Dermis microvascular lymphatic vessel endothelial cell (primary cell): ENCODE measurements at places on chromosomes 2 and 18.

- DNase-seq, result no peak
Observed at GRCh38 chr2:234240917-234241316, 190.4 kb downstream of the SPP2 start.

- DNase-seq, result no peak
Observed at GRCh38 chr2:199468561-199469513, 11.1 kb upstream of the SATB2 start.

- DNase-seq, result peak; percentile 35
Observed at GRCh38 chr2:231411831-231412617, 16.5 kb downstream of the B3GNT7 start.

- no peak for DNase-seq
Observed at GRCh38 chr2:162490761-162491470, 147.0 kb downstream of the GCA start.

- DNase-seq, result no peak
Observed at GRCh38 chr18:39485696-39486095, 1920.1 kb upstream of the CELF4 start.

GRCh38 chr18:76554547-76555222 is 59.6 kb upstream of the ZNF516 start:
- DNase-seq, result no peak

- DNase-seq, result peak; percentile 18
Observed at GRCh38 chr2:117523267-117523666, 291.2 kb upstream of the DDX18 start.

DNA sequence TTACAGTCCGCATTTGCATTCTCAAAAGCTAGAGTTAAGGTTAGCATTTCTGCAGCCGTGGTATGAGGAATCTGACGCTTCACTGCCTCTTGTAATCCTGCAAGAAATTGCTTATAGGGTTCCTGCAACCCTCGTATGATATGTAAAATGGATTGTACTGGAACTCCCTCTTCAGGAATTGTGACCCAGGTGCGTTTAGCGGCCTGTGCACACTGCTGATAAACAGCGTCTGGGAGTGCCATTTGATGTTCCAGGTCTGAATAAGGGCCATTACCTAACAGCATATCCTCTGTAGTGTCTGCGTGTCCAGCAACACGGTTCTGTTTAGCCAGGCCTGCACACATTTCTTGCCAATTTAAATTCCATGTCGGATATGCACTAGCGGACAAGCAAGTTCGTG is 42.5 kb downstream of the CXCR4 start:
- no peak for DNase-seq

GRCh38 chr2:16813593-16813992 is 148.0 kb upstream of the CYRIA start:
- no peak for DNase-seq

DNA sequence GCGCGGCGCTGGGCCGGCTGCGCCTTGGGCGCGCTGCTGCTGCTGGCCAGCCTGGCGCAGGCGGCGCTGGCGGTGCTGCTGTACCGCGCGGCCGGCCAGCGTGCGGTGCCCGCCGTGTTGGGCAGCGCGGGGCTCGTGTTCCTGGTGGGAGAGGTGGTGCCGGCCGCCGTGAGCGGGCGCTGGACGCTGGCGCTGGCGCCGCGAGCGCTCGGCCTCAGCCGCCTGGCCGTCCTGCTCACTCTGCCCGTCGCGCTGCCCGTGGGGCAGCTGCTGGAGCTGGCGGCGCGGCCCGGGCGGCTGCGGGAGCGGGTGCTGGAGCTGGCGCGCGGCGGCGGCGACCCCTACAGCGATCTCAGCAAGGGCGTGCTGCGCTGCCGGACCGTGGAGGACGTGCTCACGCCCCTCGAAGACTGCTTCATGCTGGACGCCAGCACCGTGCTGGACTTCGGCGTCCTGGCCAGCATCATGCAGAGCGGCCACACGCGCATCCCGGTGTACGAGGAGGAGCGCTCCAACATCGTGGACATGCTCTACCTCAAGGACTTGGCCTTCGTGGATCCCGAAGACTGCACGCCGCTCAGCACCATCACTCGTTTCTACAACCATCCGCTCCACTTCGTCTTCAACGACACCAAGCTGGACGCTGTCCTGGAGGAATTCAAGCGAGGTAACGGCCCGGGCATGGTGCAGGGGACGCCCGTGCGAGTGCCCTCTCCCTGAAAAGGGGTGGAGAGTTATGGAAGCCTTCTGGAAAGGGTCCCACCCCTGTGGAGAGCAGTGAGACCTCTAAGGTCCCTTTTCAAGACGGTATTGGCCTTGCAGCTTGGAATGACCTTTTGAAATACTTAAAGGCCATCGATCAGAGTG is 1.0 kb downstream of the CNNM3 start:
- peak; percentile 39 for DNase-seq

DNA sequence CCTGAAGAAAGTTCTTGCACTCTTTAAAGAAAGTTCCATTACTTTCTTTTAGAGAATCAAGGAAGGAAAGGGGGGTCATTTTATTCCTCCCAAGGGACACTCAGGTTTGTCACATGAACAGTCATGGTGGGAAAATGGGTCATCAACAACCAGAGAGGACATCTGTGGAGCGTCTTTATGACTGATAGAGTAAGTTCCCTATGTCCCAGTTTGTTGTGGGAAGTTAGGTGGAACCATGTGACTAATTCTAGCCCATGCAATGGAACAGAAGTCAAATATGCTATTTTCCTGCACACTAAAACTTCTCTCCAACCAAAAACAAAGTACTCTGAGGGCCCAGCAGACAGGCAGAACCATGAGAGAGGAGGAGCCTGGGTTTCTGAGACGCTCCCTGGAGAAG is 165.6 kb upstream of the SERTAD2 start:
- no peak for DNase-seq

- DNase-seq, result no peak
Observed at GRCh38 chr18:63440881-63441280, 18.6 kb upstream of the VPS4B start.

DNA sequence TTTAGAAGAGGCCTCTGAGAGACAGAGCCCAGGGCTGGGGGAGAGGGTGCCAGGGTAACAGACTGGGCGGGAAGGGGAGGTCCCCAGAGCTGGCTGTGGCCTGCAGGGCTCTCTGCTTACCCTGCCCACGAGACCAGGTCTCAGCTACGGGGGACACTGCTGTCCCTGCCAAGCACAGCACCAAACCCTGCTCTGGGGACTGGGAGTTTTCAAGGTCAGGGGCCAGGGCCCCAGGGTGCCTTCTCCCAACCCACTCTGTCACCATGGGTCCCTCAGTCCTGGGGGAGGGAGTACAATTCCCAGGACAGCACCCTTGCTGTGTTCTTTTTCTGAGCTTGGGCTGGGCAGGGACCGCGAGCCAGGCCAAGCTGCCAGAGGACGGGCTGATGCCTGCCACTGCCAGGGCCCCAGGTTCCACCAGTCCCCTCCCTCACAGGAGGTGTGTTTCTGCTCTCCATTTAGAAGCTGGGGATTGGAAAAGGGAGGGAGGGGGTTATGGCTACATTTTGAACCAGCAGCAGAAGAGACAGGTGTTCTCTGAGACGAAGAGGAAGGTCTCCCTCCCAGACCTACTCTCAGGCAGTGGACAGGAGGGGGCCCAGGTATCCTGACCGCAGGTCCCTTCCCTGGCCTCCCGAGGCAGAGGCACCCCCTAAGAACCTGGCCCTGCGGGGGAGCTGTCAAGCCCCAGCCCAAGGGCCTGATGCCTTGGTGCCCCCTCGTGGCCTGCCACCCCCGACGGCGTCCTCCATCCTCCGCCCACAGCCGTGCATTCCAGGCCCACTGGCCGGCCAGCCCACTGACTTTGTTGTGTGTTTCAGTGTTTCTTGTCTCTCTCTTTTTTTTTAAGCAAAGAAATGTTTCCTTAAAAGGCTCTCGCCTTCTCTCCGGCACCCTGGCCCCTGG is 80.4 kb downstream of the TNS1 start:
- DNase-seq, result no peak

DNA sequence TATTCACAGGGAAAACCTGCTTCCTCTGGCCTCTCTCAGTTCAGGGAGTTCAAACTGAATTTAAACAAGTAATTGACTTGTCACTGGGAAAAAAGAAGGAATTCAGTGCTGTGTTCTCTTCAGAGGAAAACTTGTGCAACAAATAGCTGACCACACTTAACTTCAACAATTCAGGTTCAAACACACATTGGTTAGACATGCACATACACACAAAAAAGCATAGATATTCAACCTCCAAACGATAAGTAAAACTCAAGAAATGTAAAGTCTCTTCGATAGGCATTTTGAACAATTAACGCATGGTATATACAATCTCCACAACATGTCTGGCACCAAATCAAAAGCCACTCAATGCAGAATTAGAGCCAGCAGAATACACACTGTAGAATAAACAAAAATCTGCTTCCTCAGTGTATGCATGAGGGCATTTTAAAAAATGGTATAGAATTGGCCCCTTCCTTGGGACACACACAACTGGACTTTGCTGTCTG is 269.0 kb downstream of the TCF4 start:
- DNase-seq, result peak; percentile 71

- peak; percentile 27 for DNase-seq
Observed at GRCh38 chr2:236743039-236743920, 173.7 kb downstream of the ACKR3 start.

- DNase-seq, result no peak
Observed at GRCh38 chr18:10564975-10565773, 39.3 kb downstream of the NAPG start.

DNA sequence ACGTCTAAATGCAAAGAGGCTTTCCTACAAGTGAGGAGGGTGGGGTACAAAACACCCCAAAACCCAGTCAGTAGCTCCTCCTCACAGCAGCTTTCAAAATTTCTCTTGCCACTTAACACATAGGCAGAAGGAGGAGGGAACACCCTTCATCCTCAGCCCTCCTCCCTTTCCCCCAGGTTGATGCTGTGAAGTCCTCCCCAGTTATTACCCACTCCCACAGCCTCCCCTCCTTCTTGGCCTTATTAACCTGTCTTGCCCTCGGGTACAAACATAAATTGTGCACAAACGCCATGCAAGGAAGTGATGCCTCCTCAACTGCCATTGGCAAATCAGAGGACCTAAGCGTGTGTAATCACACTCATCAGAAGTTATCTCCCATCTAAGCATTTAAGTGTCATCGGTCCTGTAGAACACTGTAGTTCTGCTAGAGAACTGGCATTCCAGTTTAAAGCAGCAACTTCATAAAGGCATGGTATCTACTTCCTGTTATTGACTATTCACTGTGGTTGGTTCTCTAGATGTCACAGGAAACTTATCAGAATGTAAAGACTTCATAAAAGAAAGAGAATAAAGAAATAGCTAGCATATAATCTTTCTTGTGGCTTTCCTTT is at the start of gene DSC1:
DSC1 (minus strand) TSS at position 32 of the 611 bp plus-strand sequence. CDS start 262 bp downstream, outside the sequence.
- no peak for DNase-seq

DNA sequence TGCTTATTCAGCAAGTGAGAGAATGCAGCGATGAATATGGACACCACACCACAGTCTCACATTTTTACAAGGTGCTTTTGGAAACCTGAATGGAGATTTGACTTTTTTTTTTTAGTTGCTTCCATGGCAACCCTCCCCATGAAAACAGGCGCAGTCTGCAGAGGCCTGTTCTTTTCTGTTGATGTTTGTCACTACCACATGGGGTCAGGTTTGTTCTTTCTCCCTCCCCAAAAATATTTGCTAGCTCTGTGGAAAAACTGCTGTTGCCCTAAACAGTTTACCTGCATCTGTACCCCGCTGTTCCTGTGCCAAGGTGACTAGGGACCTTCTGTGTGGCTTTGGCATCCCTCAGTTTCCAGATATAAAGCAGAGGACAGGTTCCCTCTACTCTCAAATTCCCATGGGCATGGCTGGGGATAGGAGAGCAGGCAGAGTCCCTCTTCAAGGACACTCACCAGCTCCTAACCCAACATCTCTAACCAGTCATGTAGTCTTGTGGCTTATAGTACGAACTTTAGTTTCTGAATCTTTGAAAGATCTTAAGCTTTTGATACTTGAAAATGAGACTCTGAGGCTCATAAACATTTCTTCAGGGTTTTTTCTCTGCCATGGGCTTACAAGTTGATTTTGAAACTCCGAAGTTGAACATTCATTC is 14.7 kb upstream of the MAPRE2 start:
- DNase-seq, result peak; percentile 13

- DNase-seq, result no peak
Observed at GRCh38 chr2:43707255-43708015, 31.2 kb upstream of the C1GALT1C1L start.

GRCh38 chr2:148375214-148375613 is 269.3 kb upstream of the EPC2 start:
- DNase-seq, result no peak

GRCh38 chr2:168673265-168674189 is 128.9 kb upstream of the NOSTRIN start:
- no peak for DNase-seq

- peak; percentile 27 for DNase-seq
Observed at GRCh38 chr2:206274434-206275311, at the start of gene ZDBF2. ZDBF2 (plus strand) TSS chr2:206274663; CDS start chr2:206281850, 7,187 bp downstream.

DNA sequence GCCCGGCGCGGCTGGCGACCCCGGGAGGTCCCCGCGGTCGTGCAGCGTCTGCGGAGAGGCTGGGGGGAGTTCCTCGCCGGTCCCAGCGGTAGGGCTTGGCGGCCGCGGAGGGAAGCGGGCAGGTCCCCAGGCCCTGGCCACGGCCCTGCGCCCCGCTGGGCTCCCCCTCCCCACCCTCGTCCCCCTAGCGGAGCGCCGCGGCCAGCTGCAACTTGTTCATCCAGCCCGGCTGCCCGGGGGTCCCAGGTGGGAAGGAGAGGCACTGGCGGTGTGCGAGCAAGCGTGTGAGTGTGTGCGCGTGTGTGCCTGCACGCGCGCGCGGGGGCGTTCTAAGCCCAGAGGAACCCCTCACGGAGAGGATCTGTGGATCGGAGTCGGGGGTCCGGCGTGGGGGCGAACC is 1.3 kb downstream of the PTPRM start:
- peak; percentile 42 for DNase-seq

DNA sequence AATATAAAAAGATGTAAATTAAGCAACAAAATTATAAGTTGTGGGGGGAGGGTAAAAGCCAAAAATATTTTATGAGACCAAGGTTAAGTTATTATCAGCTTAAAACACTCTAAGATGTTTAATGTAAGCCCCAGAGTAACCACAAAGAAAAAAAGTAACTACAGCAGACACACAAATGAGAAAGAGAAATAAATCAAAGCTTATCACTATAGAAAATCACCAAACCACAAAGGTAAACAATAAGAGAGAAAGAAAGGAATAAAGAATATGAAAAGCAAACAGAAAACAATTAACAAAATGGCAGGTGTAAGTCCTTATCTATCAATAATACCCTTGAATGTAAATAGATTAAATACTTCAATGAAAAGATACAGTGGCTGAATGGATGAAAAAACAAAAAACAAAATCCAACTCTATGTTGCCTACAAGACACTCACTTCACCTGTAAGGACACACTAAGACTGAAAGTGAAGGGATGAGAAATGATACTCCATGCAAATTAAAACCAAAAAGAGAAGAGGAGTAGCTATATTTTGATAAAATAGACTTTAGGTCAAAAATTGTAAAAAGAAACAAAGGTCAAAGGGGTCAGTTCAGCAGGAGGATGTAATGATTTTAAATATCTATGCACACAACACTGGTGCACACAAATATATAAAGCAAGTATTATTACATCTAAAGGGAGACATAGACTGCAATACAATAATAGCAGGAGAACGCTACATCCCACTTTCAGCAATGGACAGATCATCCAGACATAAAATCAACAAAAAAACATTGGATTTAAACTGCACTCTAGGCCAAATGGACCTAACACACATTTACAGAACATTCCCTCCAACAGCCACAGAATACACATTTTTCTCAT is 80.7 kb downstream of the PTPN2 start:
- DNase-seq, result no peak

- DNase-seq, result peak; percentile 71
Observed at GRCh38 chr18:12403601-12404506, 3.9 kb upstream of the PRELID3A start.

GRCh38 chr2:8643250-8643995 is 38.4 kb upstream of the ID2 start:
- no peak for DNase-seq
